ENCODE measurements at places on chromosomes 3 and 15.

GRCh38 chr3:60064210-60065178 lies 1014.7 kb upstream of the CFAP20DC start:
- no peak for DNase-seq

DNA sequence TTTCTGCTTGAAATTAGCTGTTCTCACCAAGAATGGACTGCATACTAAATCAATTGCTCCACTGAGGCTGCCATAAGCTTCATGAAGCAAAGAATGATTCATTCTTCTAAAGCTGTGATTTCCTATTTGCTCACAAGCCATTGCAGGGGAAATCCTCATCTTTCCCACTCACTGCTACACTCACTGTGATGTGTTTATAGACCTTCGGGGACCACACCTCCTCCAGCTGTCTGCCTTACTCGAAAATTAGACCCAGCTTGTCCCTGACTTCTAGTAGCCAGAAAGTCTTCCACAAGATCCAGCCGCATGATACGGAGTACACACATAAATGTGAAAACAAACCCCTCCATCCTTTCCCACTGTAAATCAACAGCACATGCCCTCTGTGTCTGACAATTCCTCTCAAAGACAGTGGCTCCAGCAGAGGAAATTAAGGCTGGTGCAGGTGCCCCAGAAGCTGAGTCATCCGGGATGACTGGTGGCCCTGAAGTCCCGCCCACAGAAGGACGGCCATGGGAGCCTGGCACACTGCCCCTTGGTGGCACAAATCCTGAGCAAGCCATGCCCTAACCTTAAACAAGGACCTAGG lies 172.0 kb downstream of the STT3B start:
- no peak for DNase-seq

DNA sequence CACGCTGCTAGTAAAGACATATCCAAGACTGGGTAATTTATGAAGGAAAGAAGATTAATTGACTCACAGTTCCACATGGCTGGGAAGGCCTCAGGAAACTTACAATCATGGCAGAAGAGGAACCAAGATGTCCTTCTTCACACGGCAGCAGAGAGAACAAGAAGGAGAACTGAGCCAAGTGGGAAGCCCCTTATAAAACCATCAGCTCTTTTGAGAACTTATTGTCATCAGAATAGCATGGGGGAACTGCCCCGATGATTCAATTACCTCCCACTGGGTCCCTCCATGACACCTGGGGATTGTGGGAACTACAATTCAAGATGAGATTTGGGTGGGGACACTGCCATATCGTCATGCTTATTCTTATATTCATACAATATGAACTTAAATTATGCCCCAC lies 49.0 kb downstream of the DUT start:
- no peak for DNase-seq

DNA sequence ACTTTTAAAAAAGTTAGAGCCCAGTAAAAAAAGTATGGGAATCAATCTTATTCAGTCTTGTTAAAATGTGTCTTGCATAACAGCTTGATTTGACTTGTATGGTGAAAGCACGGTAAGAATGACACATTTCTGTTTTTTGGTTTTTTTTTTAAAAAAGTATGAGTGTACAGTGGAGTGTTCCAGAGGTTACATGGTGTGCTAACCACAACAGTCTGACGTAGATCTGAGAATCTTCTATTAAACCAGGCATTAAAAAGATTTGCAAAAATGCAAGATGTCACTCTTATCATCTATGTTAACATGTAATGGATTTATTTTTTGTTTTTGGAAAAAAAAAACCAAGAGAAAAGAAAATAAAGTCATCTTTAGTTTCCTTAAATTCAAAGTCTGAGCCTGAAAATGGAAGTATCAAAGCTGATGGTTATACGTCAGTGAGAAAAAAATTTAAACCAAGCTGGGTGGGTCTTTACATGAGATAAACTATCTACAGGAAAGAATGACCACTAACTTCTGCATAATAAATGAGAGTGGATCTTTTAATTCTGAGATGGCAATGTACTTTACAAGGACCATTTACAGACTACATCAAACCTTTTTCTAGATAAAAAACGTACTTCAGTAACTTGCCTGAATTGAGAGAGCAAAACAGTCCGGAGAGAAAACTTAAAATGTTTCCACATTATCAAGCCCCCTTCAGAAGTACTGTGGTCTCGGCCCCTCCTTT lies 1.6 kb downstream of the GABPB1 start:
- no peak for DNase-seq

GRCh38 chr3:23686519-23686918 lies 119.2 kb upstream of the UBE2E1 start:
- peak; percentile 84 for DNase-seq

DNA sequence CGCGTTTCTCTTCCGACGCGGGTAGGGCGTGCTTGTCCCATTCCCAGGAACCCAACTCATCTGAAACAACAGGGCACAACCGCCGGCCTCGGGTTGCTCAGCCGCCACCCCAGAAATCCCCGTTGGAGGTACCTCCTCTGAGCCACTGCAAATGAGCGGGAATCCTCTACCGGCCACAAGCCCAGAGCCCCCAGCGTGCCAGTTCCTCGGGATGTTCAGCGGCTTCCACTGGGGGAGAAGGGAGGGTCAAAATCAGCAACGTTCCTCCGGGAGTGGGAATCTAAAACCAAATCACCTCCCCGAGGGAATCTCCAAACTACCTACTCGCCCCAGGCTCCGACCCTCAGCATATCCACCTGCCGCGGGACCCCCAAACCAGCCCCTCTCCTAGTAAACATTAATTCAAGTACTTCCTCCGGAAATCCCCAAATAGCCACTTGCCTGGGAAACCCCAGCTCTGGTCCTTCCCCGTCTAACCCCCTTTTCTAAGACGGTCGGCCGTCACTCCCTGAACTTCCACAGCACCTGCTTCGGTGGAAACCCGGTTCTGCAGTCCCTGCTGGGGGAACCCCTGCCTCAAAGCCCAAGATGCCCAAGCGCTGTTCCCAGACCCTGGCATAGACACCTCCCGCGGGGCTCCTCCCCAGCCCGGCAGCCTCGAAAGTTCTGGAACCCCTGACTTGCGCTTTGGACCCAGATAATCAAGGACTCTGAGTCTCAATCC lies 887 bp downstream of the OXTR start:
- no peak for DNase-seq

DNA sequence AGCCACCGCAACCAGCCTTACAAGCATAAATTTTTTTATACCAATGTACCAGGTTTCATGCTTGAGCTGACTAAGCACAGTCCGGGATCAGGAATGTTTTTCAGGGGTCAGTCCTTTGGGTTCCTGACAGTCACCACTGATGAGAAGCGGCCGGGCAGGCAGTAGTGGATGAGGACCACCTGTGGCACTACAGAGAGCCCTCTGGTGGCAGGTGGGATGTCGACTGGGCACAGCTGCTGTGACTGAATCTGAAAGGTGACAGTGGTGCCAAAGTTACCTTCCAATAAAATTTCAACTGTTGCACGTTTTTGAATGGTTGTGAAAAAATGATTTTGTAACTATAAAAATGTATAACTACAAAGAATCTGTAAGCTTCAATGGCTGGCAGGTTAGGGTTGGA lies 34.0 kb downstream of the TPRA1 start:
- DNase-seq, result no peak

- DNase-seq, result no peak
These were observed 352.3 kb downstream of the LRTM1 start for GRCh38 chr3:54575618-54575960.

DNA sequence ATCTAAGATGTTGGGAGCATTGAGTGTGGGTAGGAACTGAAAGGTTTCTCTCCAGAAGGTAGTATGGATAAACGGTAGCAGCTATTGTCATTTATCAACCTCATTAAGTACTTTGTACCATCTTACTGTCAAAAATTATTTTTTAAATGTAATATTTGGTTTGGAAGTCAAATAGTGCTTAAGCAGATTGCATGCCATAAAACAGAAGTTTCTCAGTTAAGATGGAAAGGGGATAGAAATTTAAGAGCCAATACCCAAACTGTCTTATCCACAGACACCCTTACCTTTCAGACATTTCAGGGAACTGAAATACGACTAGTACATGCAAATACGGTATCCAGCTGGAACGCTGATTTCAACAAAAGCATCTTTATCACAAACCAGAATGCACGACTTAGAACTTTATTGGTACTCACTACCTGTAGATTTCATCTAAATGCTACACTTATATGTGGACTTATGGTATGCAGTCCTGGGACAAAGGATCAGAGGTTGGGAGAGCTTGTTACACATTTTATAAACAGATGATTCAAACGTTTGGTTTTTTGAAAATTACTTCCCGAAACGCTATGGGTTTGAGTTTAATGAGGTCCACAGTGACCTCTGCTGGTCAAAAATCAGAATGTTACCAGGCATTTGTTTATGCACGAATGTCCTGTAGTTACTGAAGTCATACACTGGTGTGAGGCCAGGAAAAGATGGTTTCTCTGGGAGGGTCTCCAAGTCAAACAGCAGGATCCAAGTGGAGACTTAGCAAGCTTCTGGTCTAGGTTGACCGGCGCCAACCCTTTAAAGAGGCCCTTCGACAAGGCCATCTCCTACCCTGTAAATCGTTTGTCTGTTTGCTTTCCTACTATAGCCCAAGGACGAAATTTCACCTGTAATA lies 45.7 kb upstream of the DUT start:
- peak; percentile 82 for DNase-seq

DNA sequence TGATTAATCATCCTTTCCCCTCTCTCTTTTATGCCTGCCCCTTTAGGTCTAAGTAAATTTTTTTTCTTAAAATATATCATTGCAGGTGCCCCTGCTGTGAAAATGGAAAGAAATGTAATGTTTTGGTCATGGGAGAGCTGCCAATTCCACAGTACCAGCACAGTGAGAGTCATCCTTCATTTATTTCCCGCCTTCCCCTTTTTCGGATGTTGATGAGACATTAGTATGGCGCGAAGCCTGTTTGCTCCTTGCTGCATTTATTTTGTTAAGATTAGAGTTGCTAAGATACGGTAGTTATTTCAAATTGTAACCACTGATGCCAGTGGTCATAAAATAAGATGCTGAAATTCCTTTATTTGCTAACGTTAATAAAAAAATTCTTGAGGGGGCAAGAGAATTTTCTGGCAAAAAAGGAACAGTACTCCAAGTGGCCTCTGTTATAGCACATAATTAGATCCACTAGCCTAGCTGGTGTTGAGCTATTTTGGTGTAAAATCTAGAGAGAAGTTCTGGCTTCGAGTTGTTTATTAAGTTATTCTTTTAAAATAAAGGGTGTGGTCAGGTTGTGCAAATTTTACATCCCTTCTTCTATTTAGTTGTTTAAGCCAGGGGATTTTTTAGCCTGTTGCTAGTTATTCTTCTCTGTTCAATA lies 62.8 kb downstream of the MDFIC2 start:
- no peak for DNase-seq

DNA sequence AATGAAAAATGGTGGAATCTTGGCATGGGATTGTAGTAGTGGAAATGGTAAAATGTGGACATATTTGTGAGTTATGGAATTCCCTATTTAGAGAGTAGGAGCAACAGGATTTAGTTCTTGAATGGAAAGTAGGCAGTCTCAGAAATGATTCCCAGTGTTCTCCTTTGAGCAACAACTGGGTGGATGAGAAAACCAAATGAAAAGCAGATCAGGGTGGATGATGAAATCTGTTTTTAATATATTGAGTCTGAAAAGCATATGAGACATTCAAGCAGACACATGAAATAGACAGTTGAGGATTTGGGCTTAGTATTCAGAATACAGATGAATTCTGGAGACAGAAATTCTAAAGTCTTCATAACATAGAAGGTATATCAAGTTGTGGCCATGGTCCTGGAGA lies 451.3 kb downstream of the LPP start:
- DNase-seq, result no peak

GRCh38 chr15:68503213-68503612 lies 71.2 kb upstream of the ITGA11 start:
- DNase-seq, result no peak

DNA sequence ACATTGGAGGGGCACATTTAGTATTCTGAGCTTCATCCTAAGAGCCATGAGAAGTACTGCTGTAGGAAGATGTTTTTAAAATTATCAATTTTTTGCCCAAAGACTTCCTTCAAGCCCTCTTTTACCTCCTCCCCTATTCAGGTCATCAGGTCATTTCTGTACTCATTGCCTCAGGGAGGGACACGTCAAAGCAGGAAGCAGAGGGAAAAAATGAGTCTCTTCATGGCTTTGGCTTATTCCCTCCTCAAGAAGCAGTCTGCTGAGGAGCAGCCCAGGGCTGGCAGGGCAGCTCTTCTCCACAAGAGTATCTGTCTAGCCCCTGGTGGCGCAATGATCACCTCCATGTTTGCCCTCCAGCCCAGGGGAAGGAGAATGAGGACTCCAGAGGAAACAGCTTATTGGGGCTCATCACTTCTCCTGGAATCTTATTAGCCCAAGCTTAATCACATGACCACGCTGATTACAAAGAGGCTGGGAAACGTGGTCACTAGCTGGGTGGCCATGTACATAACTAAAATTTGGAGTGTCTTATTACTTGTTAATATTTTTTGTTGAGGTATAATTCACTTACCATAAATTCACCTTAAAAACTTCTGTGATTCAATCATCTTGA lies 44.2 kb upstream of the GATA2 start:
- DNase-seq, result no peak

DNA sequence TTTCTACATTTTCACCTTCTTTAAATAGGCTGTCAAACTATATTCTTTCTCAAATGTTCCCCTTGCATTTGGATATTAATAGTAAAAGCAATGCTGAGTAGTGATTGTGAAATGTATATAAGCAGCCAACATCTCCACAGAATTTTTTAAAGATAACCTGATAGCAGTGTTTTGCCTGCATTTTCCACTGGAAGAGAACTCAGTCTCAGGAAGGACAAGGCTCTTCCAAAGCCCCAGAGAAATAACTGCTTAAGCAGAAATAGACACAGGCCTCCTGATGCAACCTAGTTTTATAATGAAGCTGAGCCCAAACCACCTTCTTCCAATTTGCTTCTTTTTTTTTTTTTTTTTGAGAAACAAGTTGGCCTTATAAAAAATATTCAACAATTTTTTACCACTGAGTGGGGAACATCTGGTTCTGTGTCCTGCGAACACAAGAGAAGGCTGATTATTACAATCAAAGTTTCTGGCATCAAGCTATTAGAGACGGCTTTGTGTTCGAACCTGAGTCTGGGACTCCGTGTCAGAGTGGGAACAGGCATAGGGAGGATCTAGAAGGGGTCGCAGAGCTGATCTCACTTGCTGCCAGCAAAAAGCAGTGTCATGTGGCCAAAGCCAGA lies 332.5 kb upstream of the TBL1XR1 start:
- DNase-seq, result no peak

All from brain (organoid and tissue), 16 donors.